ENCODE measurements at places on chromosomes 3 and 15.

GRCh38 chr3:156630081-156630772 is 44.2 kb upstream of the TIPARP start:
- no peak for DNase-seq

DNA sequence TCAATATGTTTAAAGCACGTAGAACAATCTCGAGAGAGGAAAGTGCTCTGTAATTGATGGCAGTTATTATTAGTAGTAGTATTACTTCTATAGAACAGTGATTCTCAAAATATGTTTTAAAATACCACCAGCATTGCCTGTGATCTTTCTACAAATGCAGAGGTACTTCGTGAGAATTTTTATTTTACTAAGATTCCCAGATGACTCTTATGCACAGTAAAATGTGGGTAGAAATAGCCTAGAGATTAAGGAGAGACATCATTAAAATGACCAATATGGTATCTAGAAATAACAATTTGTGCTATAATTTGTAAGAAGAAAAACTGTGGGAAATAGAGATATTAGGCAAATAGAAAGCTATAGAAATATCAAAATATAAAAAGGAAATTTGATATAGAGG is 157.9 kb downstream of the SUCNR1 start:
- no peak for DNase-seq

DNA sequence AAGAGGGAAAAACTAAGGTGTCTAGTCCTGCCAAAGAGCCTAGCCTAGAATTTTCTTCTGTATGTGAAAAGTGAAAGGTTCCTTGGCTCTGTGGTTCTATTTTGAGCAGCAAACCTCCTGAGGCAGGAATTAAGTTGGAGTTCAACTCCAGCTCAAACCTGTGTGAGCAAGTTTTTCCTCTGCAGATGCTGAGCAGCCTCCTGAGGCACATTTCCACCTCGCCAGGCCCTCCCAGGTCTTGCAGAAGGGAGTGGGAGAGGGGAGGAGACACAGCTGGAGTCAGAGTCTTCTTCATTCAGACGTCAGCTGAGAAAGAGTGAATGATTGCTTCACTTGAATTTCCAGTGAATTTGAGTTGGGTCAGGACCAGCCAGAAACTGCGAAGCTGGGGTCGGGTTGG is 69.5 kb upstream of the ETV5 start:
- DNase-seq, result no peak

- DNase-seq, result no peak
Observed at GRCh38 chr3:13557926-13558325, 9.0 kb downstream of the FBLN2 start.

GRCh38 chr3:12490547-12490946 is 6.3 kb downstream of the TSEN2 start:
- no peak for DNase-seq

- no peak for DNase-seq
Observed at GRCh38 chr3:27533718-27534573, 49.8 kb upstream of the SLC4A7 start.

DNA sequence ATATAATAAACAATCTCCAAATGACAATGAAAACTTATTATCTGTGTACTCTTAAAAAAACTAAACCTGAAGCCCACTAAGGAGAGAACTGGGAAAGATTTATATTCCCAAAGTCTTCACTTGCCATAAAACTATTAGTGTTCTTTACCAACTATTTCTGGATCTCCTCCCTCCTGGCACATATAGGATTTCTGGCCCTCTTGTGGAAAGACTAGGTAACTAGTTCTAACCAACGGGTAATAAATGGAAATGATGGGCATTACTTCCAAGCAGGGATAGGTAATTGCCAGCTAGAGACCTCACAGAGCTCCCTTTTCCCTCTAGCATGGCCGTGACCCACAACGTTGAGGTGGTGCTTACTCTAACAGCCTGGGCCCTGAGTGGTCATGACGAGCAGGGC is 110.1 kb downstream of the DNAH12 start:
- DNase-seq, result no peak

GRCh38 chr3:35680866-35681650 is 41.7 kb downstream of the ARPP21 start:
- no peak for DNase-seq

DNA sequence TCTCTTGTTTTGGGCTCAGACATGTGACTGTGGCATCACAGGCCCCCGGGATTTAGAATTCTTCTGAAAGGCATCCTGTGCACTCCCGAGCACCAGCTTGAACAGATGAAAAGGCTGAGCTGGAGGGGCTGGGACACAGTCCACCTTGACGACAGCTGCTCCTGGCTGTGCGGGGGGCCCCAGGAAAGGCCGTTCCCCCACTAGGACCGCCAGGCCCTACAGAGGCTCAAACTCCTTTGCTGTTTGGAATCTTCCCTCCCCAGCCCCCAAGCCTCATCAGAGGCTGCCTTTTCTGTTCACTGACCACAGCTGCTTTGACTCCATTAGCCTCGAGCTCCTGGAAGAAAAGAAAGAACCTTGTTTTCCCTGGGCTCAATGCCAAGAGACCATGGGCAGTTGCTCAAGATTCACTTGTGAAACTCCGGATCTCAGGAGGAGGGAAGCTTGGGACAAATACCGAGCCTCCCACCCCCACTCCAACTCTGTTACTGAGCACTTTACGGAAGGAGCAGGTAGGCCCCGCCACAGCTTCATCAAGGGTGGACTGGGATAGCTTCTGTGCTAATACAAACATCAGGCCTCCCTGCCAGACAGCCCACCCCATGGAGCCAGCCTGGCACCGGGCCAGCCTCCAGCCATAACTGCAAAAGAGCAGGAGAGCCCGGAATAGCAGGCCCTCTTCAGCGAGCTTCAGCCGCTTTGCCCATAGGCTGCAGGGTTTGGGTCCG is 15.7 kb downstream of the CIDEC start:
- DNase-seq, result no peak

- no peak for DNase-seq
Observed at GRCh38 chr3:123331651-123332050, 117.2 kb downstream of the ADCY5 start.

GRCh38 chr3:57169872-57170623 is 4.9 kb upstream of the IL17RD start:
- no peak for DNase-seq
